ENCODE measurements at places on chromosomes 4 and X.

DNA sequence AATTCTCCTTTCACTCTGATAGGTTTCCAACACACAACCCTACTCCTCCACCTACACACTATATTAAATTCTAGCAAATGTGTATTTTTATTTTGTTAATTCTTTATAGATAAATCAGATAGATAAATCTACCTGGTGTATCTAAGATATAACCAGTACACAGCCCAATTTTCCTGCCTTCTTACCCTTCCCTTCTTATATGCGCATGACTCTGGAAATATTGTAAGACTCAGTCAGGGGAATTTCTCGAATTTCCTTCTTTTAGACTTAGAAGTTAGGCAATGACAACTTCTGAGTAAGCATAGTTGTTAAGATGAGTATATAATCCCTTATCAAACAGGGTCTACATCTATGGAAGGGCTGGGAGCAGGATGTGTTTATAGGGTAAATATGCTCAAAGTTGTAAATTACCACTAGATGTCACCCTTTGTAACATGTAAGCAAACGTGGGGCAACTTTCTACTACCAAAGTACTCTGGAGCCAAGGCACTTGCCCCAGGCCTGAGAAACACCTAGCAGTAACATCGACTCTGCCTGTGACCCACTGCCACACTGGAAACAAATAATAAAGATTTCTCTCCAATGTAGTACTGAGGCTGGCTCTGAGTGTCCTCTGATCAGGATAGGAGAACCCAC lies 444.7 kb downstream of the IQCM start:
- DNase-seq = no peak

GRCh38 chr4:90127223-90127705 lies at the start of gene CCSER1:
Gene CCSER1, plus strand, starts transcription at chr4:90127394.
- peak; percentile 89 for DNase-seq

DNA sequence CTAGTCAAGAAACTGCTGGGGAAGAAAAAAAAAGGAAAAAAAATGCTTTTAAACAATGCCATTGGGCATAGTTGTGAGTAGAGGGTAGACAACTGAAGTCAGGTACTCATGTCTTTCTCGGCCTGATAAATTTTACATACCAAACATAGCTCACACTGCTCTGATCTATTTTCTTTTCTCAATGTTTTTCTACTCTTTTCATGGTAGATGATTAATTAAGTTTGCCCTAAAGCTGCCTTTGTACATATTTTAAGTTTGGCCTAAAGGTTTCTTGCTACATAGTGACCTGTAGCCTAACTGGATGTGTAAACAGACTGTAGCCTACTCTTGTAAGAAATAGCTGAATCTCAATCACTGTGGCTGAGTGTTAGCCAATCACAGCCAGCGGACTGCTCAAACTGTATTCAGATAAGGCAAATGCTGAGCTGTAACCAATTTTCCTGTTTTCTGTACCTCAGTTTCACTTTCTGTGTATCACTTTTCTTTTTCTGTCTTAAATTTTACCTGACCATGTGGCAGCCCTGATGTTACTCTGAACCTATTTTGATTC lies 121.0 kb downstream of the PCDH10 start:
- DNase-seq = no peak

DNA sequence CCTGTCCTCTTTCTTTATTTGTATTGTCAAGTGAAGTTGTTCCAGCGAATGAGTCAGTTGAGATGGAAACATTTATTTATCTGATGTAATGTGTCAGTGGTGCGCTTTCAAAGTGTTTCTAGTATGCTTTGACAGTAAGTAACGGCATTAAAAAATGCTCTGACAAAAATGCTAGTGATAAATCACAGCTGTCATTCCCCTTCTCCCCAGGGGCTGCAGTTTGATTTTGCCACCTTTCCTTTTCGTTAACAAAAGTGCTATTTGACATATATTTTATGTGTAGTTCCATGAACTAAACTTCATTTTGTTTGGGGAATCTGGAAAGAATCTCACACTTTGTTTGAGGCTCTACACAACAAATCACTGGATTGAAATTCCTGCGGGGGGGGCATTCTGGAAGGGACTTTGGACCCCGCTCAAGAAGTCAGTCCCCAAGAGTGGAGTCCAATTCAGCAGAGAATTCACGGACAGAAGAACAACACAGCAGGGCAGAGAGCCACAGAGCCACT lies 7.6 kb upstream of the TBC1D19 start:
- DNase-seq = no peak

GRCh38 chrX:68878977-68879645 lies 50.3 kb downstream of the EFNB1 start:
- DNase-seq = no peak

- no peak for DNase-seq
These were observed 24.1 kb downstream of the MAP7D3 start for GRCh38 chrX:136227074-136227473.

GRCh38 chrX:153903238-153903980 lies 1.1 kb upstream of the AVPR2 start:
- no peak for DNase-seq

GRCh38 chr4:150942539-150942938 lies 72.5 kb downstream of the LRBA start:
- DNase-seq = no peak

- no peak for DNase-seq
These were observed 113.3 kb upstream of the OTUD4 start for GRCh38 chr4:145293658-145294057.

GRCh38 chrX:45711231-45711630 lies 510.6 kb upstream of the DIPK2B start:
- no peak for DNase-seq

DNA sequence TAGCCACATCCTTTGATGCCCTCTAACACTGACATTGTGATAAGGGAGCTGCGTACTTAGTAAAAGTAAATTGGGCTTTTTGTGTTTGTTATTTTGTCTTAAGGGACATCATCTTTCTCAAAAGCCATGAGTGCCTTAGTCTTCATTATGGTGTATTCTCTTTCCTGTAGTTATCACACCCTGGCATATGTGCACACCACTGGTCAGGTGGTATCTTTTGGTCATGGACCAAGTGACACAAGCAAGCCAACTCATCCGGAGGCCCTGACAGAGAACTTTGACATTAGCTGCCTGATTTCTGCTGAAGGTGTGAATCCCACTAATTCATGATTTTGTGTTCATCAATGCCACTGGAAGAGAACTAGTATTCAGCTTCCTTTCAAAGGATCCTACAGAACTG lies 18.0 kb downstream of the HERC6 start:
- no peak for DNase-seq

GRCh38 chr4:149095001-149095400 lies 652.8 kb upstream of the NR3C2 start:
- no peak for DNase-seq

- DNase-seq = no peak
These were observed 212.4 kb downstream of the ARHGAP10 start for GRCh38 chr4:147944249-147944648.

DNA sequence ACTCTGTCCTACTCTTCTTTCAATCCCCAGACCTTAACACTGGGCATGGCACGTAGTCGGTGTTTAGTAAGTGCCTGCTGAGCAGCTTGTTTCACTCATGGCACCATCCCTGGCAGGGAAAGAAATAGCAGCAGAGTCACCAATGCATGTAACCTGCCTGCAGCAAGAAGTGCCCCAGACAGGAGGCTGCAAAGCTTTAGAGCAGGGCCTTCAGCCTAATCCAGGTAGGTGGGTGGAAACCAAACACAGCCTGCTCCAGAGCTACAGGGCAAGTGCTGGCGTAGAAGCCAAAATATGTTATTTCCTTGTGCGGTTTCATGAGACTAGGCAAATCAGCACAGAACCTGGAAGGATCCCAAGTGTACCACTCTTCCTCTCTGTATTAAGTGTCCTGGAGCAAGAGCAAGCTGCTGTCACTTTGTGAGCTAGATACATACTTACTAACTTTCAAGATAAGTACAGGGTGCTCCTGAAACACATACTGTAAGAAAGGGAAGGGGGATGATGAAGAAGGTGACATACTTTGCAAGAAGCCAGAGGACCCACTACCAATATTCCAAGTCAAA lies 5.5 kb downstream of the PROM1 start:
- DNase-seq = no peak

- no peak for DNase-seq
These were observed 207.1 kb upstream of the DKK2 start for GRCh38 chr4:107243141-107243781.

GRCh38 chr4:43360296-43360695 lies 467.8 kb downstream of the GRXCR1 start:
- DNase-seq = no peak

DNA sequence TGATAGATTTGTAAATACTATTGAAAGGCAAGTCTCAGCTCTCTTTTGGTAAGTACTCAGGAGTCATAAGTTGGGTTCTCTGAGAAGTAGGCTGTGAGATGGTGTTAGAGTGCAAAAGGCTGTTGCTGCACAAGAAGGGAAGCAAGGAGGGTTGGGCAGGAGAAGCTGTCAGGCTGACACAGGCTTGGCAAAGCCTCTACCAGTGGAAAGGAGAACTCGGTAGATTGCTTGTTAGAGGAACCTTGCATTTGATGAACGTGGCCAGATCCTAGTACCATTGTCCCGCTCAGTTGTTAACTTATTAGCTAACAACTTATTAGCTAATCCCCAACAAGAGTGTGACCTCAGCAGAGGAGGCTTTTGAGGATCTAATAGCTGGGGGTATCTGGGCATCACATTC lies 449.3 kb upstream of the BOD1L1 start:
- no peak for DNase-seq

GRCh38 chr4:7393601-7394575 lies 40.8 kb downstream of the PSAPL1 start:
- peak; percentile 18 for DNase-seq

- no peak for DNase-seq
These were observed 517.0 kb downstream of the ZIC3 start for GRCh38 chrX:138082896-138083295.

DNA sequence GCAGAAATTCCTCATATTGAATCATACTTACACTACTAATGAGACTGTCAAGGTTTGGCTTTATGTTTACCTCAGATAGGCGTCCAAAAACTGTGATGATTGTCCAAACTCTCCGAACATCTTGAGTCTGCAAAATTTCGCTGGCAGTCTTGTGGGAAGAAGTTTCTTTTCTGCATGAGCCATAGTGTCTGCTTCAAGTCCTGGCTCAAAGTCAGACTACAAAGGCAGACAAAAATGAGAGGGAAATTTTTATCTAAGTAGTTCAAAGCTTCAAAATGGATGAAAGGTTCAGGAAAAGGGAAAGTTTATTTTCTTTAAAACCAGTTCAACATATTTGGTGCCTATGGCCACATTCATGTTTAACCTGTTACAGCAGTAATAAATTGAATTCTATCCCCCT lies 40.7 kb downstream of the PALLD start:
- no peak for DNase-seq

- DNase-seq = no peak
These were observed 173.0 kb upstream of the PCDH18 start for GRCh38 chr4:137705171-137705783.

GRCh38 chr4:186592966-186593586 lies 37.7 kb upstream of the MTNR1A start:
- DNase-seq = no peak

- DNase-seq = peak; percentile 82
These were observed 361 bp downstream of the QDPR start for GRCh38 chr4:17511509-17511949.

GRCh38 chr4:113657586-113658233 lies 103.8 kb downstream of the CAMK2D start:
- DNase-seq = no peak

- DNase-seq = no peak
These were observed 11.4 kb upstream of the NYX start for GRCh38 chrX:41435708-41436107.

DNA sequence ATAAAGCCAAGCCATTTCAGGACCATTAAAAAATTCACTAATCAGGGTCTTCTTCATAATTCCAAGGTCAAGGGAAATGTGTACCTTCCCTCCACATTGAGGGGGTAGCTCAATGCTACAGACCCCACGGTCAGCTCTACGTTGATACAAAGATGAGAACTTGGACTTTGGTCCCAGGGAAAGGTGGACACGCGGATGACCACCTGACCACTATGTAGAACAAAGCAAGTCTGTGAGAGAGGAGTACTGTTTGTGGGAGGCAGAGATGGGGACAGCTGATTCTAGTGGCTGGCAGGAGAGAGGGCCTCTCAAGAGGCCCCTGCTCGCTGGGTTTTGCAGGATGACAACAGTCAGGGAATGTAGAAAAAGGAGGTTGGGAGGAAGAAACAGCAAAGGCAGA lies 58.0 kb downstream of the SLC2A9 start:
- DNase-seq = no peak

GRCh38 chr4:88106205-88106604 lies 52.2 kb downstream of the ABCG2 start:
- no peak for DNase-seq

GRCh38 chr4:75229806-75230570 lies 284.2 kb downstream of the RCHY1 start:
- no peak for DNase-seq

DNA sequence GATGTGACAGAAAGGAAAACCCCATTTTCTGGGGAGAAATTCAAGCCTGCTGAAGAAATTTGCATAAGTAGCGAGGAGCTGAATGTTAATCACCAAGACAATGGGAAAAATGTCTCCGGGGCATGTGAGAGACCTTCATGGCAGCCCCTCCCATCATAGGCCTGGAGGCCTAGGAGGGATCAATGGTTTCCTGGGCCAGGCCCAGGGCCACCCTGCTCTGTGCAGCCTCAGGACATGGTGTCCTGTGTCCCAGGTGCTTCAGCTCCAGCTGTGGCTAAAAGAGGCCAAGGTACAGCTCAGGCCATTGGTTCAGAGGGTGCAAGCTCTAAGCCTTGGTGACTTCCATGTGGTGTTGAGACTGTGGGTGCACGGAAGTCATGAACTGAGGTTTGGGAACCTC lies 31.2 kb downstream of the ETDB start:
- DNase-seq = no peak

DNA sequence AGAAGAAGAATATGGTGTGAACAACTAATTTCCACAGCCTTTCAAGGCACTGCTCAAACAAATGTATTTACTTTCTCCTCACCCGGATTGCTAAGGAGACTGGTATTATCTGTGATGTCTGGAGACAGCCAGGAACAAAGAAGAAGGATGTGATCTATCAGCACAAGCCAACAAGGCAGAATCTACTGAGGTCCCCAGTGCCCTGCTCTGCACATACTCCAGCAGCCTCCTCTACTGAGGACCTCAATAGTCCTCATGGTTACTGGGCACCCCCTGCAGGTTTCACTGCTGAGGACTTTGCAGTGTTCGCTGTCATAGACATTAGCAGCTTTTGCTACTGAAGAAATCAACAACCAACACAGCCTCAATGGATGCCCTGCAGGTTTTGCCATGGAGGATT lies 930.1 kb downstream of the ADGRL3 start:
- DNase-seq = no peak

DNA sequence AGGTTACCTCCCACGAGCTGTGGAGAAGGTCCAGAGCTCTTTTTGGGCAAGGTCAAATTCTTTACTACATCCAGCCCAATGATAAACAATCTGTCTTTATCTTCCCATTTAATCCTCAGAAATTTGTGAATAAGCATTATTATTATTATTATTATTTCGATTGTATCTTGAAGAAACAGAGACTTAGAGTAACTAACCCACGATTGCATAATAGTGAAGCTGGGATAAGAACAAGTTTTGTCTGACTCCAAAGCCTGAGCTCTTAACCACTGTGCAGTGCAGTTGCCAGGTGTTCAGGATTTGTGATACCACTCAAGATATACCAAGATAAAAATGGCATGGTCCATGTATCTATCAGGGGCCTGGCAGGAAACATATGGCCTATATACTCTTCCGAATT lies 166.5 kb upstream of the LDB2 start:
- DNase-seq = no peak

- DNase-seq = no peak
These were observed 522.5 kb downstream of the SMARCA1 start for GRCh38 chrX:129000797-129001196.

GRCh38 chr4:125105561-125105960 lies 209.2 kb upstream of the FAT4 start:
- no peak for DNase-seq
